ENCODE measurements at places on chromosomes 5 and 9. TPM values are rescaled to one million over a fixed set of nuclear protein-coding genes. Genes with fewer than 3 reads are reported as not detected.

The NXNL2 gene
- 0.18 TPM for total RNA-seq

The CKMT2 gene
- total RNA-seq, result 91.3 TPM

The PCDHB10 gene
- 2.1 TPM for total RNA-seq

The FAM221B gene
- total RNA-seq, result not detected

The OR1L4 gene
- total RNA-seq, result not detected

- peak; percentile 82 for DNase-seq
These were observed 160.7 kb upstream of the PITX1 start for GRCh38 chr5:135194573-135195269.

- no peak for DNase-seq
These were observed 1.9 kb downstream of the NR5A1 start for GRCh38 chr9:124505006-124505900.

DNA sequence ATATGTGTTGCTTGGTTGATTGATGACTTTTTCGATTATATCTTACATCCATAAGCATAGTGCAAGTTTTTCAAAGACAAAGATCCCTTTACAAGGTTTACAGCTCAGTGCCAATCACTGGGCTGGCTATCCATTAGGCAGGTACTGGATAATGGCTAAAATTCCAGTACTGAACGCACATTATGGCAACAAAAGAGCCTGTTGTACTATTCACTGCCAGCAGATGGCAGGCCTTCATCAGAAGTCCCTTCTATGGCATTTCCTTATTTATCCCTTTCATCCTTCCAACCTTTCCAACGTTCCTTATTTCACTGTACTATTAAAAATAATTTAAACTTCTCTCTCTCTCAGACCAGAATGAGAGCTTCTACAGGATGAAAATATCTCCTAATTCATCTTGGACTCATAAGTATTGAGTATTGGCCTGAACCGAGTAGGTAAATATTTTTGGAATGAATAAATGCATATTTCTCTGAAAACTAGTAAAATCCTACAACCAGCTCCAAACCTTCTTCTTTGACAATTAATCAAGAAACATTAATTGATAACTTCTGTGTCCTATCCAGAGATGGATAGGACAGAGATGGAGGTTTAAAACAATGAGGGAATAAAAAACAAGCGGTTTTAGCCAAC, 6.7 kb upstream of the WNT8A start:
- peak; percentile 79 for DNase-seq

DNA sequence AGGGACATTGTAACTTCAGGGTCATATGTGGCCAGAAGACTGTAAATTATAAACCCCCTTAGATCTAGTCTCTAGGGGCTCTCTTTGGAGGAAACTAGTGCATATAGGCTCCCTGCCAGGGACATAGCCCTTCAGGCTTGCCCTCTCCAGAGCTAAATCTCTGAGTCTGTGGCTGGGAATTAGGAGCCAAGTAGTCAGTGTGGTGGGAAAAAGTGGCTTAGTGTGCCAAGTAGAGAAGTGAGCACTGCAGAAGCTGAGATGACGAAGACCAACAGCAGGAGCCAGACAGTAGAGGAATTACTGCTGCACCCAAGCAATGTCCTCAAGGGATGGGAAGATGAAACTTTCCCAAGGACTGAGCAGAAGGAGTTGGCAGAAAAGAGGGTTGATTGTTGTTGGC, 71.2 kb downstream of the CWC27 start:
- no peak for DNase-seq

DNA sequence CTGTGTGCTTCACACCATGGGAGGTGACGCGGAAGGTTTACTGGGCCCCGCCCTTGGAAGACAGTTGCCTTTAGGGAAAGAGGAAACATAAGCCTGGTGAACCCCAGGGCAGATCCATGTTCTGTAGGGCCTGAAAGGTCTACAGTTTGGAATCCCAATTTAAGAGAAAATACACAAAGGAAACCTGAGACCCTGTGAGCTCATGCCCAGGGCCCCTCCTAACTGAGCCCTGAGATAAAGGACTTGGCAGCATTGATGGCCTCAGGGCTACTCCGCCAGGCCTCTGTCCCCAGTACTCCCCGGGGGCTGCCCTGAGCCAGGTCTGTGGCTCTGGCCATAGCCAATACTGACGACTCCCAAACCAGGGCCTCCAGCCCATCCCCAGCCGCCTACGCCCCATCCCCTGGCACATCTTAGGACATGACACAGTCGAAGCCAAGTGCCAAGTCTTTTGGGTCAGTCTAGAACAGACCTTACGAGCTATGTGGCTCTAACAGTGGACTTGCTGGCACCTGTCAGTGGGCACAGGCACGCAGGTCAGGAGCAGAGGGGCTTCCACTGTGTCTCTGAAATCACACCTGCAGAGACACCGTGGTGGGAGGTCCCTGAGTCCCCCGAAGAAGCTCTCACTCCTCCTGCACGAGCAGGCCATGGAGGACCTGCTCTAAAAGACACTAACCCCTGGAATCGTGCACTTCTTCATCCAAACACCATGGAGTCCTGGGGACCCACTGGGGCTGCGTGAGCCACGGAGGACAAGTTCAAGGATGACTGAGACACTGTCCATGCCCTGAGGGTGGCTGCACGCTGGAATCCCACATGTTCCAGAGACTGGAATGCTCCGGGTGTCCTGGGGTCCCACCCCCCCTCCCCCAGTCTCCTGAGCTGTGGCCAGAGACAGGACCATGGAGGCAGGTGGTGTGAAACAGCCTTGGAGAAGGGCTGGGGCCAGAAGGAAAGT, 40.3 kb upstream of the BARHL1 start:
- no peak for DNase-seq

DNA sequence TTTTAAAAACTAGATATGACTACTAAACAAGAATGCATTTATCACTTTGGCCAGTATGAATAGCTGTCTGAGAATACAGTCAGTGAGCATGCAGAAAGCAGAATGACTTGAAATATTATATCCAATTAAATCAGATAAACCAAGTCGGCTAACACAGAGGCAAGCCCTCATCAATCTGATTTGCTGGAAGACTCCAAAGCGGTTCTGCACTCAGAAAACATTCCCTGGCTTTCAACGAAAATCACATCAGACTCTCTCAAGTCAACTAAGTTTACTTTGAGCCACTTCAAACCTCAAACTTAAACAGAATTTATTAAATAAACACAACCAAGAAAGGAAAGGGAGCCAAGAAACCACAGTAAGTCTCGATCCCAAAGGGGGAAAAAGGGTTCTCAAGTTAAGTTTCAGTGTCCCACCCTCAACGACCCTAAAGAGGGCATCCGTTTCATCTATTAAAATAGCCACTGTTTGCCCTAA, 1.4 kb downstream of the MYO10 start:
- peak; percentile 35 for DNase-seq

DNA sequence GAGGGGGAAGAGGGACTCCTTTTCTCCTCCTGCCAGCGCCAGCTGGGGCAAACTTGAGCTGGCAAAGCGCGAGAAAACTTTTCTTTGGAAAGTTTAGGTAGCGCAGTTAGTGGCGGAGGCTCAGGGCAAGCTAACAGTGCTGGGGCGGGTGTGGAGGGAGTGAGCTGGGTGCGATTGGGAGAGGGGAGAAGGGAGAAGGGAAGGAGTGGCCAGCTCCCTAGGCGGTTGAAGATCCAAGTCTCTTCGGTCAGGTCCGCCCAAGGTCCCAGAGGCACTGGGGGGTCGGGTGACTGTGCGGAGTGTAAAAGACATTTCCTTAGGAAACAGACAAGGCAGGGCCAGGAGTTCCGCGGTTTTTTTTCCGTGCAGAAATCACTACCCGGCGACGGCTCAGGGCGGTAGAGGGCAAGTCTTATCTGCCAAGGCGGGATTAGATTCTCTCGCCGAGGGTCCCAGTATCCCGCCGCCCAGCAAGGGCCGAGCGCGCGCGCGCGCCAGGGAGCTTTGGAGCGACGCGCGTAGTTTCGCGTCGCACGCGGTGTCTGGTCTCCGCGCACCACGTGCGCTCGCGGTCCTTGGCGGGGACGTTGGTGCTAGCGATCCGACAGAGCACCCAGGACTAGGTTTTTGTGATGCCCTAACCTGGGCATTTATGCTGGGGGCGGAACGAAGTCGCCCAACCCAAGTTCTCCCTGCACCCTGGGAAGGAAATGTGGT, 33.6 kb upstream of the NFIB start:
- peak; percentile 89 for DNase-seq

GRCh38 chr9:109110329-109111021, 9.3 kb downstream of the TMEM245 start:
- DNase-seq, result no peak

DNA sequence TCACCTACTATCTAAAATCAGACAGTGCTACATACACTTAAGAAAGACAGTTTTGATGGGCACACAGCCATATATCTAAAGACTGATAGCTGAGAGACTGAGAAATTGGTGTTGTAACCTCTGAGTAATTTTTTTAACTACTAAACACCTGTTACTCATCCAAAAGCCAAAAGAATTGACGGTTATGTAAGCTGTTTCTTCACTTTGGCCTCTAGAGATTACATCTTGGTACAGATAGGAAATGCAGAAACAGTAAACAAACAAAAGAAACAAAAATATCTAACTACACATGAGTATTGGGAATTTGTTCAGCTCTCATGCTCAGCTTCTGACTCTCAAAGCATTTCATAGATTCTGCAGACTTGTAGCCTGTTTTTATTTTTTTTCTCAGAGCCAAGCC, 152.1 kb upstream of the GAS1 start:
- DNase-seq, result peak; percentile 76

DNA sequence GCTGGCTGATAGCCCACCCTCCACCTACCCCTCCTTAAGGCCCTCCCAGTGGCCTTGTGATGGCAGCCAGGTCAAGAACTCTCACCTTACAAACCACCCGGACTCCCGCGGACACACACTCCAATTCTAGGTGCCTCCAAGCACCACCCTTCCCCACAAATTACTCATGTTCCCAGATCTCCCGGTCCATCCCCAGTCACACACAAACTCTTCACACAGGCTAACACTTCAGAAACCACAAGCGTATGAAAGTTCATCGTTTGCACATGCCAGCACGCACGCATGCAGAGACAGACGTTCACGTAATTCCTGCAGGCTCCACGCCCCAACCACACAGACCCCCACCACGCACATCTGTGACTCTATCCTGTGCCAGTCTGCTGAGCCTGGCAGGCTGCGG, 18.0 kb downstream of the NR5A1 start:
- no peak for DNase-seq

DNA sequence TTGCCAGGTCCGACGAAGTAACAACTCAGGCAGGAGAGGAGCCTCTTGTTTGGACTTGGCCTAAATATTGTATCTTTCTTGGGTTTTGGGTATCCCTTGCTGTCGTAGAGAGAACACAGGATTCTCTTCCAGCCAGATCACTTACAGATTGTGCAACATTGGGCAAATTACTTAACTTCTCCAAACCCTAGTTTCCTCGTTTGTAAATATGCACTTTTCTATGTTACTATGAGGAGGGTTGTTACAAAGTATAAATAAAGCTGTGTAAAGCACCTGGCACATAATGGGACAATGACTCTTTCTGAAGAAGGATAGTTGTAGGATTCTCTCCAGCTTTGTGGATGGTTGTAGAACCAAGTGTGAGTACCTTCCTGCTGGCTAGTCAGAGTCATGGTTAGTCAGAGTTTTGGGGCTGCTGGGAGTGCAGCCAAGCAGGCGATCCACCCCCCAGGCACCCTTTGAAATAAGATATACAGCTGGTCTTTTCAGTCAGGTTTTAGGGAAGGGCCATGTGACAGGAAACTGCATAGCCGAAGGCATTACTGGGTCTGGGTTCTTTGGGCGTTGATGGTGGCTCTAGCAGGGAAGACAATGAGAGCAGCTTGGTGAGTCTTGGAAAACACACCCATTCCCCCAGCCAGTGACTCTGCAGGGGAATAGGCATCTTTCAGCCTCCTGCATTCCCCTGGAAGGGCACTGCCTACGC, 49.9 kb upstream of the GDNF start:
- no peak for DNase-seq

GRCh38 chr5:6829150-6829784, 116.0 kb downstream of the TENT4A start:
- DNase-seq, result no peak

DNA sequence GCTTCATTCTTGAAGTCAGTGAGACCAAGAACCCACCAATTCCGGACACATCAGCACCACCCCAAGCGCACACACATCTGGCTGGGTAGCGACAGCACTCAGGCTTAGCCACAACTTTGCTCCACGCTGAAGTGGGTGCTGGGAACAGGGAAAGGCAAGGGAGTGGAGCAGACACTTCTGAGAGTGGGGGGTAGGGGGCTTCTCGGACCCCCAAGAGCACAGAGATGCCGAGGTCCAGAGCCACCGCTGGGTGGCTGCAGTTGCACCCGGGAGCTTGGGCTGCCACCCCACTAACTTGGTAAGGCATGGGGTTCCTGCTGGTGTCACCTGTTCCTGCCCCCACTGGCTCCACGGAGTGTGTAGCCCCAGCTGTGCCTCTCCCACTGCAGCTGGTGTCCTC, 225.3 kb upstream of the RIOK2 start:
- DNase-seq, result no peak

GRCh38 chr5:117261948-117262571, 687.4 kb upstream of the SEMA6A start:
- DNase-seq, result no peak

DNA sequence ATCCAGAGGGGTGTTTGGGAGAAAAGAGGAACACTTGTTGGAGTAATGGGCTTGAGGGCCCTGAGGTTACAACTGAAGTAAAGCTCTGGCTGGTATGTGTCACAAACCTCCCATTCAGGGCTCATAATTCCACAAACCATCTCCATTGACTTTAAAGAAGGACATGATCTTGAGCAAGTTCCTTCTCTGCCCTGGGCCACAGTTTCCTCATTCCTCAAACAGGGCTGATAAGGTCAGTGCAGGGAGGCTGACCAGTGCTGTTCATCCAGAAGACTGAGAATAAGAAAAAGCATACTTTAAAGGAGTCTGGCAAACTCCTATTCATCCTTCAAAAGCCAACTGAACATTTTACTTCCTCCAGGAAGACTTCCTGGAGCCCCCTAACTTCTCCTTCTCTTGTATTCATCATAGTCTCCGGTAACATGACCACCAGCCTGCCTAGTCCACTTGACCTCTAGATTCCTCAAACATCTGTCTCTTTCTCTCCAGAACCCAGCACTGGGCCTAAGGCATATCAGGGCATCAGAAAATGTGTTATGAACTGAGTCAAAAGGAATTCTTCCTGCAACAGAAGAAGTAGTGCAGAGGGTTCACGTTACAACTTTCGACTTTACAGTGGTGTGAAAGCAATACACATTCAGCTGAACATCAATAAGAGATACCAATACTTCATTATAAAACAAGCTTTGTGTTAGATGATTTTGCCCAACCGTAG, 20.7 kb upstream of the PTPN3 start:
- DNase-seq, result no peak

DNA sequence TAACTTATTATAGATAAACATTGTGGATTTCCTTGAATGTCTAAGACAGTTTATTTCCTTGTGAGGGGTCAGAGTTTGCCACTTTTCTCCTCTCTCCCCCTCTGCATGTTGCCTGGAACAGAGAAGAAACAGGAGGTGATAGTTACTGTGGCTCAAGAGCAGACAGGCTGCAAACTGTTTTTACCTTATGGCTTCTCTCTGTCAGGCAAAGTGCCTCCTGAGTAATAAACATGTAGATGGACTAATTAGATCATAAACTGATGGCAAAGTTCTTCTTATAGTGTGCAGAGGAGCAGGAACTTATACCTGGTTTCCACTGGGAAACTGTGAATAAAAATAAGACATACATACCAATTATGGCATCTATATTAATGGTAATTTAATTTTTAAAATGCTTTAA, 133.1 kb upstream of the CDH12 start:
- no peak for DNase-seq

- DNase-seq, result peak; percentile 21
These were observed 133.7 kb downstream of the NMUR2 start for GRCh38 chr5:152271420-152271819.

GRCh38 chr5:168162464-168162863, 129.0 kb upstream of the WWC1 start:
- DNase-seq, result peak; percentile 58

All from muscle of leg (tissue), 16 donors.